ENCODE measurements at places on chromosomes 12 and 14. TPM values are rescaled to one million over a fixed set of nuclear protein-coding genes. Genes with fewer than 3 reads are reported as not detected.
A peak's percentile ranks its signal among the peaks of the same experiment; 100 is the strongest.

- DNase-seq = no peak
These were observed 35.6 kb downstream of the CHGA start for GRCh38 chr14:92958373-92959188.

The HOXC6 gene
- not detected for total RNA-seq

- peak; percentile 51 for DNase-seq
These were observed 28.2 kb downstream of the WBP11 start for GRCh38 chr12:14774906-14775635.

The A2ML1 gene
- 0.43 TPM for total RNA-seq

DNA sequence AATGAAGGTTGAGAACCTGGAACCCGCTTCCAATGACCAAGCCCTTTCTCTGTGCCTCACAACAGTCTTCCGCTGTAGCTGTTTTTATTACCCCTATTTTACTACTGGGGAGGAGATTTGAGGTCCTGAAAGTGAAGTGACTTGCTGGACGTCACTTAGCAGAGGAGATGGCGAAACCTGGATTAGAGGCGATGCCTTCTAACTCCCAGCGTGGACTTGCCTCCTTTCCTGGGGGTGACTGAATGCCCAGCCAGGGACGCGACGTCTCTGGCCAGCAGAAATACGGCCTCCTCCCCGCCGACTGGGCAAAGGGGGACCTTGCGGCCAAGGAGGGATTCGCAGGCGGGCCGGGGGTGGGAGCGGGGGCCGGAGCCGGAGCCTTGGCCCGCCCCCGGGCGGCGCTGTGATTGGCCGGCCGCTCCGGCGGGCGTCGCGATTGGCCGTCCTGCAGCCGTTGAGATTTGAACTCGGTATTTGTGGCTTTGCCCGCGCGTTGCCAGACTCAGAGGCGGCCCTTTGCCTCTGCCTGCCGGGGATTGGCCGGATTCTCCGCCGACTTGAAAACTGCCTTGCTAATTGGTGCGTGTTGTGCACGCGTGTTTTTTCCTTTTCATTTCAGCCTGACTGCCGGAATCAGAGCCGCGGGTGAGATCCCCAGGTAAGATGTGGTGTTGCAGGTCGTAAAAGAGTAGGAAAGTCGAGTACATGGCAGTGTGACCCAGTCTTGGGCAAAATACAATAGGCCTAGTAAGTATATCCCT, at the start of gene NCAPD2:
TSS of gene NCAPD2 (plus strand) at position 606 of the 761 bp plus-strand sequence. CDS start 997 bp downstream, outside the sequence.
- DNase-seq = peak; percentile 97

GRCh38 chr12:108683906-108684556, 47.3 kb downstream of the CORO1C start:
- no peak for DNase-seq

The NOVA1 gene
- 37.9 TPM for total RNA-seq

The RPL10L gene
- not detected for total RNA-seq

The LACRT gene
- total RNA-seq = not detected

- DNase-seq = no peak
These were observed 860.0 kb downstream of the RPS29 start for GRCh38 chr14:48726080-48726642.

- no peak for DNase-seq
These were observed 16.2 kb downstream of the SPIC start for GRCh38 chr12:101491329-101491728.

GRCh38 chr12:3225154-3225795, 148.1 kb downstream of the TSPAN9 start:
- DNase-seq = no peak

- no peak for DNase-seq
These were observed 13.0 kb downstream of the PARP2 start for GRCh38 chr14:20356422-20356821.

GRCh38 chr12:57832966-57833365, 13.6 kb downstream of the CTDSP2 start:
- DNase-seq = peak; percentile 88

The HAL gene
- 0.06 TPM for total RNA-seq

- no peak for DNase-seq
These were observed 404.2 kb downstream of the ETNK1 start for GRCh38 chr12:23029185-23029584.

Data from neural progenitor cell (in vitro differentiated cells).